ENCODE measurements at places on chromosomes 3 and 15.
A peak's percentile ranks its signal among the peaks of the same experiment; 100 is the strongest.

GRCh38 chr3:125684199-125684598 lies 88.9 kb upstream of the OSBPL11 start:
- no peak for ATAC-seq

- no peak for ATAC-seq
Observed at GRCh38 chr15:35444557-35445204, 101.3 kb downstream of the DPH6 start.

DNA sequence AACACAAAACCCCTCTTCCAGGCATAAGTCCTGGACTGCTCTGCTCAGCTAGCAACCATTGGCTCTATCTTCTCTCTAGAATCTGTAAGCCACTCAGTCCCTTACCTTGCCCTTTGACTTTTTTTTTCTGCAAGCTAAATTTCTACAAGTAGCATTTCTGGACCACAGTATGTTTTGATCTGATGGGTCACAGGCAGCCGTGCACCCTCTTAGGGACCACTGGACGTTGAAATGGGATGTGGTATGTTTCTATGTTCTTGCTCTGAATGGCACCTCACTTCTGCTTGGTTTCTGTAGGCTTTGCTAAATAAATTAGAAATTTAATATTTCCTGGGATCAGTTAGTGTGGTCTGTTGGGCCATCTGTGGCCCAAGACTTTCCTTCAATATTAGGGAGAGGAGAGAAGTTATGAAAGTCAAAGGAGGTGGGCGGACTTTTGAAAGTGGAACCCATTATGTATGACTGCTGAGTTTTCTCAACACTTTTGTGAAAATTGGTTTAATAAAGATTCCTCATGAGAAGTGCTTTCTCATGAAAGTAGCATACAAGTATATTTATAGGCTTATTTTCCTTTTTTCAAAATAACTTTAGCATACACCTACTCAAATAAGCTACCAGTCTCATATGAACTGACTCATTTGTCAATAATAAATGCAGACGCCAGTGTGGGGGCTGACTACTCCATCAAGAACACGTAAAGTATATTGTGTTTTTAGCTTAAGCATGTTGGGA lies 18.4 kb upstream of the TIPARP start:
- no peak for ATAC-seq

- no peak for ATAC-seq
Observed at GRCh38 chr3:181930105-181930504, 218.4 kb downstream of the SOX2 start.

- no peak for ATAC-seq
Observed at GRCh38 chr3:61861410-61861809, 300.0 kb downstream of the PTPRG start.

GRCh38 chr3:13827256-13827655 lies 52.6 kb downstream of the WNT7A start:
- ATAC-seq = no peak

DNA sequence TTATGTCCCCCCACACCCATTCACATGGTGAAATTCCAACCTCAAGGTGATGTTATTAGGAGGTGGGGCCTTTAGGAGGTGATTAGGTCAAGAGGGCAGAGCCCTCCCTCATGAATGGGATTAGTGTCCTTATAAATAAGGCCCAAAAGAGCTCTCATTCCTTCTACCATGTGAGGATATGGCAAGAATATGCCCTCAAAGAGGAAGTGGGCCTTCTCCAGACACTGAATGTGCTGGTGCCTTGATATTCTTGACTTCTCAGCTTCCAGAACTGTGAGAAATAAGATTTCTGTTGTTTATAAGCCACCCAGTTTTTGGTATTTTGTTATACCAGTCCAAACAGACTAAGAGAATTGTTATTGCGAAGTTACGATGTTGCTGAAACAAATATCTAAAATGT lies 94.4 kb downstream of the ANKRD28 start:
- ATAC-seq = no peak

DNA sequence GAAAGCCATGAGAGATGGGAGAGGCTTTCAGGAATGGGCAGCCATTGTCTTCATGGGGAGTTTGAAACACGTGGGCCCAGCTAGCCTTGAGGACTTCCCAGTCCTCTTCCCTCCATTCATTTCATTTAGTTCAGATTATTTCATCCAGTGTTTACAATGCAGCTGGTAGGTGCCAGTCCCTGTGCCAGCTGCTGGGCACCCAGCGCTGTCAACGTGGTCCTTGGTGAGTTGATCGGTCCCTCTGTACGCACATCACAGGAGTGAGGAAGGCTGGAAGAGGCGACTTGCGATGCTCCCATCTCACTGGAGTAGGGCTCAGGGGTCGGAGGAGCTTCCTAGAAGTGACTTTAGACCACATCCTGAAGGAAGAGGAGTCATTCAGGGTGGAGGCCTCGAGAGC lies 206.4 kb upstream of the BHLHE40 start:
- ATAC-seq = no peak

GRCh38 chr3:129112308-129113052 lies 9.1 kb downstream of the RAB43 start:
- ATAC-seq = peak; percentile 94

GRCh38 chr3:164890061-164890460 lies 188.2 kb downstream of the SI start:
- ATAC-seq = no peak

- no peak for ATAC-seq
Observed at GRCh38 chr15:92001307-92001706, 147.8 kb downstream of the SLCO3A1 start.

DNA sequence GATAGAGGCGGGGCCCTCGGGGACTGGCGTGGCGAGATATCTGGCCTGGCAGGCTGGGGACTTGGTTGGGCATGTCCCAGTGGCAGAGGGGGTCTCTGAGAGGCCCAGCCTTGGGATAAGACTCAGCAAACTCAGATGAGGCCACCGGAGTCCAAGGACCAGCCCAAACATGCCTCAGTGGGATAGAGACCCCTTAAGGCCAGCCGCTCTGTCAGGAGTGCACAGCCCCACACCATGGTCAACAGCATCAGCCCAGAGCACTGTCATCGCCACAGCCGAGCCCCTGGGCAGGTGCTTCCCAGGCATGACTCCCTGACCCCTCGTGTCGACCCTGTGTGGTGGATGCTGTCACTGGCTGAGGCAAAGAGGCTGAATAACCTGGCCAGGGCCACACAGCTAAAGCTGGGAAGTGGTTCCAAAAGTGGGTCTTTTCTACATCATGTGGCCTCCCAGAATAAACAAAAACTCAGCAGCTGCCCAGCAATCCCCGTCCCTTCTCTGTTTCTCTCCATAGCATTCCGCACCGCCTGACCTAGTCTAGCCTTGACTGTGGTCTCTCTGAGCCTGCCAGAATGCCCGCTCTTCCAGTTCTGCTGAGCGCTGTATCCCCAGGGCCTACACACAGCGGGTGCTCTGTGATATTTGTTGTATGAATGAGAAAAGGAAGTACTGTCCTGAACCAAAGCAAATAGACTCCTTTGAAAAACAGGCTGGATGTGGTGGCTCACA lies 15.1 kb downstream of the CTSH start:
- ATAC-seq = no peak

All from activated CD4-positive, CD25-positive, alpha-beta regulatory T cell treated with anti-CD3 and anti-CD28 coated beads, Interleukin-2, amount 50 U/mL, for 24 hours (primary cell).